Activated effector memory CD4-positive, alpha-beta T cell treated with anti-CD3 and anti-CD28 coated beads, Interleukin-2, amount 50 U/mL, for 16 hours (primary cell): ENCODE measurements at places on chromosomes 12 and 14.
A peak's percentile ranks its signal among the peaks of the same experiment; 100 is the strongest.

DNA sequence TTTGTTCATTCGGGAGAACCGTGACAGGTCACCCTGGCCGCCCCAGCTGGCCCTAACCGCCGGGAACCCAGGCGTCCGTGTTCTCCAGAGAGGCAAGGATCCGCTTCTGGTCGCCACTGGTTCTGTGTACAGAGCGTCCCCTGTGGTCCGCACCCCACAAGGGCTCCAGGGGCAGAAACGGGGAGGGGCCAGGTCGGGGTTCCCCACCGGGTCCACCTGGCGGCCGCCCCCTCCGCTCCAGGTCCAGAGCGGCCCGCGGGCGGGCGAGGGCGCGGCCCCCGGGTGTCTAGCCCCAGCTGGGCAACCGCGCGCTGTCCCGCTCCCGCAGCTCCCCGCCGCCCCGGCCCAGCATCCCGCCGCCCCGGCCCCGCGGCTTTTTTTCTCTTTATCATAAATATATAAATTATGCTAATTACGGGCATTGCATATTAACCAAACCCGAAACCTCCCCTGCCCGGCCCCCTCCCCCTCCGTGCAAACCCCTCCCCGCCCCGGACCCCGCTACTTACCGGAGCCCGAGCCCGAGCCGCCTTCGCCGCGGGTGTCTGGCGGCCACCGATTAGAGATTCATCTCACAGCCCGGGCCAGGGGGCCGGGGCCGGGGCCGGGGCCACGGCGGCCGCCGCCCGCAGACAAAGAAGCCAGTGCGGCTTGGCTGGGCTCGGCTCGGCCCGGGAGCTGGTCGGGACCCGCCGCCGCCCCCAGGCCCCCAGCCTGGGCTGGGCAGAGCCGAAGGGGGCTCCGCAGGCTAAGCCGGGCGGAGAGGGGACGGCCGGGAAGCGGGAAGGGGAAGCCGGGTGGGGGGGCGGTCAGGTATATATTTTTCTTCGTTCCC is 512 bp downstream of the POU6F1 start:
- peak; percentile 82 for DNase-seq

- DNase-seq: peak; percentile 82
Measured at GRCh38 chr12:9244894-9245293, 36.7 kb upstream of the PZP start.

GRCh38 chr14:61720294-61720661 is 25.0 kb downstream of the HIF1A start:
- no peak for DNase-seq

- DNase-seq: no peak
Measured at GRCh38 chr12:78977304-78977867, 112.8 kb downstream of the SYT1 start.

GRCh38 chr14:65446159-65446558 is 33.6 kb downstream of the FUT8 start:
- no peak for DNase-seq

GRCh38 chr12:121095544-121096198 is 37.0 kb upstream of the P2RX7 start:
- DNase-seq: peak; percentile 92

- DNase-seq: no peak
Measured at GRCh38 chr12:28268608-28269229, 78.5 kb downstream of the CCDC91 start.

- peak; percentile 87 for DNase-seq
Measured at GRCh38 chr14:88005978-88006851, 1.3 kb downstream of the GPR65 start.

GRCh38 chr14:60757567-60758002 is 23.0 kb downstream of the MNAT1 start:
- DNase-seq: no peak

DNA sequence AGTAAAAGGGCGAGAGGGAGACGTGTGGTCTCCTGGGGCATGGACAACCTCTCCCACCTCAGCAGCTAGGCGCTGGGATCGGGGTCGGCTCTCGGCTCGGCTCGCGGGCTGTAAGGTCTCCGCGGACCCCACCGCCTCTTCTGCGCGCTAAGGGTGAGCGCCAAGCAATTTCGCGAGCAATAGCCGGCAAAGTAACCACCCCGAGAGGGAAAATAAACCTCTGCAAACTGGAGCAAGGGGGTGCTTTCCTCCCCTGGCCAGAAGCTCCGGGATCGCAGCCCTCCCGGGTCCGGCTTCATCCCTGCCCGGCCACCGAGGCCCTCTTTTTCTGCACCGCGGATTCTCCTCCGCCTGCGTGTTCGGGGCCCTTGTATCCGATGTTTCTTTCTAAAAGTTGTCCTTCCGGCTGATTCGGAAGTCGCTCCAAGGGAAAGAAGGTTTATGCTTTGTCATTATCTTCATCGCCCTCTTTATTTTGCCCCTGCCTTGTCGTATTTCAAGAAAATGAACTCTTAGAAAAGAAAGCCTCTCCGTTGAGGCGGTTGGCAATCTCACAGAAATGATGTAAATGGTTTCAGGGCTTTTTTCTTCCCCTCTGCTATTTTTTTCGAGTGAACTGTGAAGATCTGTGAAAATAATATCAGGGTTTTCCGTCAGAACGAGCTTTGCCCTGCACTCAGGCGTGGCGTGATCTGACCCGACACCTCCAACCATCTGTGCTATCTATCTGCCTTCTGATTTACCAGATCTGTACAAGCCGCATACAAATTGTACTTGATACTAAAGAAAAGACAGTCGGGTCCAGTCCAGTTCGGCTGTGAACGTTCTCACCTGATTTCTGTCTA is 1.7 kb upstream of the SIX6 start:
- no peak for DNase-seq

GRCh38 chr12:89856431-89856830 is 147.8 kb upstream of the ATP2B1 start:
- DNase-seq: no peak

DNA sequence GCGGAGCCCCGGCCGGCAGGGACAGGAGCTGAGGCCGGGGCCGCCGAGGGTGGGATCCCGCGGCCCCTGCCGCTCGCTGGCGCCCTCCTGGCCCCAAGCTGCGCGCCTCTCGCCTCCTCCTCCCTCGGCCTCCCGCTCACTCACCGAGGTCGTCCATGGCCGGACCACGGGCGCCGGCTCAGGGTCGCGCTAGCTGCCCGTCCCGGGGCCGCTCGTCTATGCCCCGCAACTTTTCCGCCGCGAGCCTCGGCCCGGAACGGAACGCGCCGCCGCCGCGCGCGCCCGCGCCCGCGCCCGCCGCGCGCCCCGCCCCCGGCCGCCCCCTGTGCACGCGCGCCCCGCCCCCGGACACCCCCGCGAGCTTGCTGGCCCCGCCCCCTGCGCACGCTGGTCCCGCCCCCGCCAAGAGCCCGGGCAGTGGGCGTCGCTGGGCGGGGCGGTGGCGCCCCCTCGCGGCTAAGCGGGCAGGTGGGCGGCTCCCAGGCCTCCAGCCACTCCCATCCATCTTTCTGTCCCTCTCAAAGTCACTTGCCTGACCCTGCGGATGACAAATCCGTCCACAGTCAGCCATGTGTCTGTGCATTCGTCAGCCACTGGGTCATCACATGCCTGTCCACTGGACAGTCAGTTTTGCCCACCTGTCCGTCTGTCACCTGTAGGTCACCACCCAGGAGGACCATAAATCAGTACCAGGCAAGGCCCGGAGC is at the start of gene PXN:
TSS of gene PXN (minus strand) at position 258 of the 707 bp plus-strand sequence. CDS start at position 157, 101 bp downstream.
- peak; percentile 97 for DNase-seq

DNA sequence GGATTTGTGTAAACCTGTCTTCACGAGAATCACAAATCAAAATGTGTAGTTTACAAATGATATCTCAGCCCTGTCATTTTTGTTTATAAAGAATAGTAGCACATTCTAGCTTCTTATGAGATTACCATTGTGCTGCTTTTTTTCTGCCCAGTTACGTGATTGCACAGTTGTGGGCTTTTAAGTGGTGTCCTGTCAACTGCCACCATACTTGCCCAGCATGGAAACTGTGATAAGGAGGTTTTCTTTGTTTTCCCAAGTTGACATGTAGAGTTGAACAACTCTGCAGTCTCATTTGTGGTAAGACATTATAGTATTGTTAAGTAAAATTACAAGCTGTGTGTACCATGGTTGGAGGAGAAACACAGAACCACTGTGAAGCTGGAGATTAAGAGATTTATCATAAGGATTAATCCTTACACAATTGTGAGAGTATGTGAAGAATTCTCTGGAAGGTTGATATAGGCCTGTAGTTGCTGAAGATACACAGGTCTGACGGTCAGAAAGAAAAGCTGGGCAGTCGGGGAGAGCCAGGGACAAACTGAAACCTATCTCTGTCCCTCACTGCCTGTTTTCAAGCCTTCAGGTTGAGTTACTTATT is 12.2 kb downstream of the CHURC1 start:
- no peak for DNase-seq

- no peak for DNase-seq
Measured at GRCh38 chr14:33369972-33370371, 431.3 kb downstream of the NPAS3 start.

GRCh38 chr12:122422730-122423257 is 325 bp upstream of the CLIP1 start:
- DNase-seq: peak; percentile 78

GRCh38 chr12:99910342-99910741 is 74.4 kb downstream of the ANKS1B start:
- DNase-seq: no peak

DNA sequence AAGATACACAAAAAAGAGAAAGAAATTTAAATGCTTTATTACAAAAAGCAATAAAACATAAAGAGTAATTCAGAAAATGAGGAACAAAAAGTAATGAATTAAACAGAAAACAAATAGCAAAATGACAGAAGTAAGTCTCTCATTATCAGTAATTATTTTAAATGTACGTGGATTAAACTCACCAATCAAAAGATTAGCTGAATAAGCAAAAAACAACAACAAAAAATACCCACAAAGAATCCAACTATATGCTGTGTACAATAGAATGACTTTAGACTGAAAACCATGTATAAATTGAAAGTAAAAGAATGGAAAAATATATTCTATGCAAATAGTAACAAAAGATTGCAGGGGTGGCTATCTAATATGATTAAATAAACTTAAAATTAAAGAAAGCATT is 1006.8 kb downstream of the SLC16A7 start:
- DNase-seq: no peak

DNA sequence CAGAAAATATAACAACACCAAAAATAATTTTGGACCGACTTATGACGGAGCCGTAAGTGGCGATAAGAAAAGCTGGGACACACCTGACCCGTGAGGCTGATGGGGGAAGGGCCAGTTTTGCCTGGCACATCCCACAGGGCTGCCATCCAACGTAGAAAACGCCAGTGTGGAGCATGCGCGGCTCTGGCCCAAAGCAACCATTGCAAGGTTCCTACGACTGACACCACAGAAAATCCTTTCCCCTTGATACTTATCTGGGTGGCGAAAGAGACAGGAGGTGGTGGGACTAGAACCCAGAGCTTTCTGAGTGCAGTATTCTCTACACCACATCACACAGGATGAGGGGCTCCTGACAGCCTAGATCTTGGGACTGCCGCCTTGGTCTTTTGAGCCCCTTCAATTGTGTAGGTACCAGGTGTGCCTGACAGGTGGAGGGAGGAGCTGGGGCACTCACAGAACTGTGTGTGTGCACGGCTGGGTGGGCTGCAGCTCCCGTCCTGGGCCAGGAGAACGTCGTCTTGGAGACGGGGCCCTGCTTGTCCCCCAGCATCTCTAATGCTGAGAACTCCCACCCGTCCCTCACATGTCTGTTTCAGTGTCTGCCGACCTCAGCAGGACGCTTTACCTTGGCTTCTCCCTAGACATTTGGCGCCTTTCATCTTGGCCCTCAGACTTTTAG is 17.4 kb upstream of the CACNA2D4 start:
- no peak for DNase-seq

DNA sequence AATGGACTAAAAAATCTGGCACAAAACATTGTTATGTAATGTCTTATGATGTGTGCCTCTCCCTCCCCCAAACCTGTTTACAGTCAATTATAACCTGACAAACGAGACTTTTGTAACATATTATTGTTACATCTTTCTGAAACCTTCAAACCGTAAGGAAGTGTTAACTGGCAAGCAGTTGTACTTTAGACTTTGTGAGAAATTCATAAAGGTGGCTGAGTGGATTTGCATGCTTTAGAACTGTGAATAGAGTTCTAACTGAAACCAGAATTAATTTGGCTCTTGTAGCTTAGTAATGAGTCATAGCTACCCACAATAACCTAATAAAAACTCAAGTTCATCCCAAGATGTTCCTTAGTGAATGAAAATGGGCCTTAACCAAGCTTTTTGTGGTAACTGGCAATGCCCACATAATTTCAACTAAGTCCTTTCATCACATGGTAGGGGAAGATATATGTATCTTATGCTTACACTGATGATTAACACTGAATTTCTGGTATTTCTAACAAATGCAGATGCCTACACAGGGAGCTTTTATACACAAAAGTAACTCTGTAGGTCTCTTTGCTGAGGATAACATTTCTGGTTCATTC is 29.7 kb downstream of the RAD9B start:
- no peak for DNase-seq

GRCh38 chr12:24991209-24992049 is 42.5 kb upstream of the BCAT1 start:
- DNase-seq: no peak

- DNase-seq: no peak
Measured at GRCh38 chr12:10543499-10543898, 37.8 kb downstream of the EIF2S3B start.

- peak; percentile 70 for DNase-seq
Measured at GRCh38 chr12:121124402-121125109, 8.1 kb upstream of the P2RX7 start.

DNA sequence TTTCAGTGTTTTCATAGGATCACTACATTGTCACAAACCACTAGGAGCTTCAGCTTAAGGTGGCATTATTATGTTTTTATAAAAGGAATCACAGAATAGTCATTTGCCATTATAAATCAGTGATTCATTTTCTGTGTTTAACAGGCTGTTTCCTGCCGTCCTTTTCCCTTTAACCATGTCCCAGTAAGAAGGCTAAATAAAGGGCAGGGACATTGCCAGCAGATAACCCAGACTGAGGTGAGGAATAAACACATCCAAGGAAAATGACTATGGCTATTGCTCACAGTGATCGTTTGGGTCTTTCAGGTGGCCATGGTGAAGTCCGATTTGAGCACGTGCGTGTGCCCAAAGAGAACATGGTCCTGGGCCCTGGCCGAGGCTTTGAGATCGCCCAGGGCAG is 17.9 kb upstream of the ALDH2 start:
- no peak for DNase-seq

DNA sequence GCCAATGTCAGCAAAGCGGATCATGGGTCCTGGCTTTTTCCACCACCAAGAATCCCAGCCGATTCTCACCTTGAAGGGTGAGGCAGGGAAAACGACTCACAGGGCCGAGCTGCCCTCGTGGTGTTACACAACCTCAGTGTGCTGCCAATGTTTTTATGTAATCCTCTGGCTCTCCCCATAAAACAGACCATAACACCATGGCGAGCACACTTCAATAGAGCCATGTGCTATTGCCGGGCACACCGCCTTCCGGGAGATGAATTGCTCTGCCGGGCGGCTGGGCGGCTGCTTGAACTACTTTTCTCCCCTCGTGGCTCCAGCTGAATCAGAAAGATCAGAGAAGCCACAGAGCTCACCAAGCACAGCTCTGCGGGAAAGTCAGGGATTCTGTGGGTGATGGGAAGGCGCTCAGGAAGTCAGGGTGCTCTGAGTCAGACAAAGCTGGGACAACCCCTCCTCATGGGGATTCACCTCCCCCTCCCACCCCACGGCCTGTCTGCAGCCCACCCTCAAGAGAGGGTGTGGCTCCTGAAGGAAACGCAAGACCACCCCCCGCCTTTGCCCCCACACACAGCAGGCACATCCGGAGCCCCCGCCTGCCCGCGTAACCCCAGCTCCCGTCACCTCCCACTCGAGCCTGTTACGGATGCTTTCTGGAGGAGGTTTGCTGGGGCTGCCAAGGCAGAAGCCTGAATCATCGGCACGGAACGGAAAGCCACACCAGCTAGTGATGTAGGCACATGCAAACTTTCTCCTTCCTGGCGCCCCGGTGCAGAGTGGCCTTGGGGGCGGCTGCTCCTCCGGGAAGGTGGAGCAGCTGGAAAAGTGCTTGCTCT is 1.8 kb downstream of the GALNT9 start:
- DNase-seq: peak; percentile 77
